ENCODE measurements at places on chromosomes 2 and 18.

GRCh38 chr2:20185176-20186022, 39.5 kb downstream of the SDC1 start:
- no peak for DNase-seq

DNA sequence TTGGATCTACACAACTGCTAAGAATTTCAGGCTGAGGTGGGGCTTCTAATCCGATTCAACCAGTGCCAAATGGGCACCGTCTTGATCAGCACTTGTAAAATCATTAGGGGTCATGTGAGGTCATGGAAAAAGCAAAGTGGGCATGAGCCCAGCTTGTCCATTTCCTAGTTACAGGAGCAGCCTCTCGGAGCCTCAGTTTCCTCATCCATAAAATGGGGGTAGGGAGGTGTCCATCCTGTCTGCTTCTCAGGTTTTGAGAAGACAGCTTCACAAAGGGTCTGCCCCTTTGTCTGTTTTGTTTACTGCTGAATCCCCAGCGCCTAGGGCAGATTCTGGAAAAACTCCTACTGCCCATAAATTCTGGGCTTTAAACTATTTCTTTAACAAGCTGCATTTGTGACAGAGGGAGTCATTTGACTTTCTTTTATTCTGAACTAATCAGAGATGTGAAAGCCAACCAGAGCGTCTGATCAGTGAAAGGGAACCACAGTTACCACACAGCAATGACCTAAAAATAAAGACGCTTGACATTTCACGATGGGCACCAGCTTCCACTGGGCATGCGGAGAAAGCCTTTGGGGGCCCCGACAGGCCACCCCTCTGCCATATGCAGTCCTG, 38.9 kb downstream of the DNMT3A start:
- DNase-seq, result no peak

DNA sequence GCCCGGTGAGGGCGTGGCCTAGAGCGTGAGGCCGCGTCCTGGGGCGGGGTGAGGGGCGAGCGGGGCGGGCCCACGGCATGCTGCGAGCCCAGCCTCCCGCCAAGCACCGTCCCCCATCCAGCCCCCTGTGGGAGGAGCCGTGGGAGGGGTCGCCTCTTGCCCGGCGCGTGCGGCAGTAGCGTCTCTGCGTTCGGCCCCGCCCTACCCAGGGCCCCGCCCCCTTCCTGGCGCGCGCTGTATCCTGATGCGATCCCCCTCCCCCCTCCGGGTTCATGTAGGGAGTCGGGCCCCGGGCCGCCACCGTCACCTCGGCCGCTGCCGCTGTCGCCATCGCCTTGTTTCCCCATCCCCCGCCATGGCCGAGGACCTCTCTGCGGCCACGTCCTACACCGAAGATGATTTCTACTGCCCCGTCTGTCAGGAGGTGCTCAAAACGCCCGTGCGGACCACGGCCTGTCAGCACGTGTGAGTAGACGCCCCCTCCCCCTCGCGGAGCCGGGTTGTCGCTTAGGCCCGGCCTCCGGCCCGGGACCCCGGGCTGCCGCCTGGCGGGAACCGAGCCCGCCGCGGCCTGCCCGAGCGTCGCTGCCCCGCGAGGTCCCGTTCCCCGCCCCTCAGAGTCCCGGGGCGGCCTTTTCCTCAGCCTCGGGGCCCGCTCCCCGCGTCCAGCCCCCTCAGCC, 888 bp downstream of the RNF138 start:
- DNase-seq, result peak; percentile 99

- no peak for DNase-seq
Observed at GRCh38 chr2:240730501-240731177, 39.0 kb downstream of the AQP12A start.

DNA sequence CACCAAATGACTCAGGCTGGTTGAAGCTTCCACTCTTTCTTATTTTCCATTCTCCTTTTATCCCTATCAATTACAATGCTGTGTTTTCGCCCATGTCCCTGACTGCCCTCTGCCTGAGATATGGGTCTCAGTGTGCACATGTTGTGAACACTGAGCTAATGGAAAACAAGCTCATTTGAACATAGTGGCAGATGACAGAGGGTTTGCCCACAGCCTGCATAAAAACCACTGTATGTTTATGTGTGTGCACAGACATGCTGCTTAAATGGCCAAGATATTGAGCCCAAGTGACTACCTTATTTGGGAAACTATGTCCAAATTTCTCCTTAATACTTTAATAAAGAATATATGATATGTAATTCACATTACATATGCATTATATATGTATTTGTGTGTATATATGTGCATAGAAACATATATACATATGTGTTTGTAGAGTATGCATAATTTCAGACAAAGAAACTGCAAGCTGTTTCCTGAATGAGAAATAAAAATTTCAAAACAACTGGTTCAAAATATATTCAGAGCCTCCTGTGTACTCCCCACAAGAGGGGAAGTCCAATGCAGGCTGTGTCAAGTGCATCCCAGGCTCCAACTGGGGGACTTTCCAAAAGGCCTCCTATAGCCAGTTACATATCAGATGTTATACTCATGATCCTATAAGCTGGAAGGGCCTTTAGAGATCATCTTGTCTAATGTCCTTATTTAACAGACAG, 92.7 kb upstream of the CD302 start:
- no peak for DNase-seq

- DNase-seq, result no peak
Observed at GRCh38 chr18:9429662-9429993, 45.7 kb upstream of the RALBP1 start.

DNA sequence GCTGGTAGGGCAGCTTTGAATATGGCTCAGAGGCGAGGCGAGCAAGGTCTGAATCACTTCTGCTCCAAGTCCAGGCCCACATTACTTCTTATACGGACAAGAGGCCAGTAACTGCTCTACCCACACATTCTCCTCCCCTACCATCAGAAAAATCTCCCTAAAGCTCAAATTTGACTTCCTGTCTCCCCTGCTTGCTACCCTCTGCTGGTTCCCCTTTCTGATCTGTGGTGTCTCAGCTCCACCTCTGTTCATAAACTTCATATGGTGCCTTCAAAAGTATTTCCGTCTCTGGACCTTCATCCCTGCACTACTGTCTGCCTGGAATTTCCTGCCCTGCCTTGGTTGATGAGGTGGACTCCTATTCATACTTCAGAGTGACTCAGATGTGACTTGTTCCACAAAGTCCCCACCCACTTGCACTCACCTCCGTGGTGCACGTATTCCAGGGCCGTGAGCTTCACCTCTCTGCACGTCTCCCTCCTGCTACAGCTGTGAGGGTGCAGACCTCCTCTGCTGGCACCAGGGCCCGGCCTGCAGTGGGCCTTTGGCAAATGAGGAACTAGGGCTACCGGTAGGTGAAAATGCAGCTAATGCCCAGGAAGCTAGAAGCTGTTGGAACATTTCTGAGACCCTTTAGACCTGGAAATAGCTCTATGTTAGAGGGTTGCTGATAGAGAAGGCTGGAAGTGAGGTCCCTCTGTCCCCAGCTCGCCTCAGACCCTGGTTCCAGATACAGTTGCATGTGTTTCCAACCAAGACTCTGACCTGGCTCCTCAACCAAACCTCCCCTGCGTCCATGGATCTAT, 24.6 kb upstream of the KCMF1 start:
- no peak for DNase-seq

DNA sequence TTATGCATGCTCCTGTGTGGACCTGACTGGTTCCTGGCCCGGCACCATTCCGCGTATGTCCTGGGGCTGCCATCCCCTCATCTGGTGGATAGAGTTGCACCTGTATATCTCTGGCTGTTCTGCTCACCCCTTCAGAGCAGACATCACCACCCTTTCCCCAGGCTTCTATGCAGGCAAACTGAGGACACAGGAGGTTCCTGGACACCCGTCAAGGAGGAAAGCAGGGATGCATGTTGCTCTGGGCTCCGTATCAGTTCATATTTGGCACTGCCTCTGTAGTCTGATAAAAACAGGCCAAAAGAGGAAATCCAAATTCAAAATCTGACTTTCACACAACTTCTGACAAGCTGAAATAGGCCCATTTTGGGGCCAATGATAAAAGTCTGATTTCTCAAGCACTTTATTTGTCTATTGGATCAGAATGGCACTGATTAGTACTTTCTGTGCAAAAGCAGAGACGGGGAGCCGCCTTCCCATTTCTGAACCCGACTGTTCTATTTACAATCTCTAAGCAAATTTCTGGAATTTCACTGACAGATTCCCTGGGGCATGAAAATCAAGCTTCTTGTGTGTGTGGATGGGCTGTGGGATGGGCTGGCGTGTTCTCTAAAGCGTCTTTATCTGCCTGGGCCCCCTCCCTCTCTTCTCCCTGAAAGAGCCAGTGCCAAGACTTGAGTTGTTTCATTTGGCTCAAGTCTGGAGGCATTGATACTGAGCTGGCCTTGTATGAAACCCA, 96.9 kb downstream of the SETBP1 start:
- no peak for DNase-seq

- DNase-seq, result no peak
Observed at GRCh38 chr2:36088716-36089328, 266.8 kb upstream of the CRIM1 start.

DNA sequence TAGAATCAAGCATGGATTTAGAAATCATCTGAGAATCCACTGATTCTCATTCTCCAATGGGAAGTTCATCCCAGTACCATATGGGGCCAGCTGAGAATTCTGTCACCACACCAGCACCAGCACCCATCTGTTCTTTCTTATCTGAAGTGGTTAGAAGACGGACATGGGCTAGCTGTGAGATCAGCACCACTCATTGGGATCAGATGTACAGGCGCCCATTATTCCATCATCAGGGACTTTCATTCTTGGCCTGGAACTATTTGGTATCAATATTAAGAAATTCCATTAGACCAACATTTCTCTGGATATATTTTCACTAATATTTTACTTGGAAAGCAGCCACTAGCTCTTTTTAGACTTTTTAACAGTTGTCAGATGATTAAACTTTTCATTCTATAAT, 185.9 kb upstream of the LINC00305 start:
- no peak for DNase-seq

DNA sequence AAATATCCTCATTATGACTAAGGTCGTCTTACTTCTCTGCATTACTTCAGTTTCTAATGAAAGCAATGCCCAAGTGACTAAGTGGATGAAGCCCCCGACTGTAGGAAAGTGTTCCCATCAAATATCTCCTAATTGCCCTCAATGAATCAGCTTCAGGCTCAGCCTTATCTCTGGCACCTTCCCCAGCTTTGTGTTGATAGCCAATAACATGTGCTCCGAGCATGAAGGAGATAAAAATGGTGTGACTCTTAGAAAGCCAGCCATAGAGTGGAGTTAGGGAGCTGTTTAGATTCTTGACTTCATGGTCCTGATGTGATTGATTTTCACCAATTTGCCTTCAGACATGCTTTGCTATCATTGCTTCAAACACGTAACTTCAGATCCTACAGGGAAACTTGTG, 339.2 kb upstream of the NRP2 start:
- no peak for DNase-seq

DNA sequence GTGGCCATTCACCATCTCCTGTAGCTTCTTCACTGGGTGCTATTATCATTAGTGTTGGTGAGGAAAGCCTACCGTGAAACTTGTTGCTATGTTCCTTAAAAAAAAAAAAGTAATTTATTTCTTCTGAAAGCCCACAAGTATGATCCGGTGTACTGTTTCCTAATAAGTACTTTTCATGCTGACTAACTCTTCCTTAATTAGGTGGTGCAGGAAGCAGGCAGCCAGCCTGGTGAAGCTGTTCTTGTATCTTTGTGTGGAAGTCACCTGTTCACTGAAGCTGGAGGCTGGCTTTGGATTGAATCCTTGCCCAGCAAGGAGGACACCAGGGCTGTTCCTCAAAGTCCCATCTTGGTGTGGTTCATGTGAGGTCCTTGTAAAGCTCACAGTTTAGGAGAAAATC, 321.7 kb upstream of the THSD7B start:
- DNase-seq, result no peak

DNA sequence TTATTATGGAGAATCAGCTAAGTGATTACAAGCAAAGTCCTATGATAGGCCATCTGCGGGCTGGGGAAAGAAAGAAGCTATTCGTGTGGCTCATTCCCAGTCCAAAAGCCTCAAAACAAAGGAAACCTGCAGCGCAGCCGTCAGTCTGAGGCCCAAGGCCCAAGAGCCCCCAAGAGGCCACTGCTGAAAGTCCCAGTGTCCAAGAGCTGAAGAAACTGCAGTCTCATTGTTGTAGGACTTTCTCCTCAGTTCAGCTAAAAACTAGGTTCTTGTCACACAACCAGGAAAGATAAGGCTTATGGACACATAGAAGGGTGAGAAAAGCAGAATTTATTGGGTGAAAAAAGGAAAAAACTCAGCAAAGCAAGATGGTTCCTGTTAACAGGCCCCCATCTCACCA, 143.2 kb downstream of the RHBDD1 start:
- no peak for DNase-seq

GRCh38 chr18:49241852-49242251, 218.6 kb downstream of the DYM start:
- no peak for DNase-seq
